C1 segment of cervical spinal cord (tissue), 14 donors: ENCODE measurements at places on chromosomes 6 and 20.

DNA sequence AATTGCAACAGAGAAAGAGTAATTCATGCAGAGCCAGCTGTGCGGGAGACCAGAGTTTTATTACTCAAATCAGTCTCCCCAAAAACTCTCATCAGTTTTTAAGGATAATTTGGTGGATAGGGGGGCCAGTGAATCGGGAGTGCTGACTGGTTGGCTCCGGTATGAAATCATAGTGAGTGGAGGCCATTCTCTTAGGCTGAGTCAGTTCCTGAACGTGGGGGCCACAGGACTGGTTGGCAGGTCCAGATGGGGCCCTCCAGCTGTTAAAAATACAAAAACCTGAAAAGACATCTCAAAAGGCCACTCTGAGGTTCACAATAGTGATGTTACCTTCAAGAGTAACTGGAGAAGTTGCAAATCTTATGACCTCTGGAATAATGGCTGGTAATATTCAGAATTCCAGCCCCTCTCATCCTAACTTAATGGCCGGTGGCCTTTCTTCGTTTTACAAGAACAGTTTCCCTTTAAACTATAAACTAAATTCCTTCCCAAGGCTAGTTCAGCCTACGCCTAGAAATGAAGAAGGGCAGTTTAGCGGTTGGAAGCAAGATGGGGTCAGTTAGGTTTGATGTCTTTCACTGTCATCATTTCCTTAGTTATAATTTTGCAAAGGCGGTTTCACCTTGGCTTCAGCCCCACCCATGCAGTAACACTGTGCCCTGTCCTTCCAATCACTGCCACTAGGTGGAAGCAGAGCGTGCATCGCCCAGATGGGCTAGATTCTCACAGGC lies 6.8 kb upstream of the MICA start:
- peak; percentile 60 for DNase-seq

DNA sequence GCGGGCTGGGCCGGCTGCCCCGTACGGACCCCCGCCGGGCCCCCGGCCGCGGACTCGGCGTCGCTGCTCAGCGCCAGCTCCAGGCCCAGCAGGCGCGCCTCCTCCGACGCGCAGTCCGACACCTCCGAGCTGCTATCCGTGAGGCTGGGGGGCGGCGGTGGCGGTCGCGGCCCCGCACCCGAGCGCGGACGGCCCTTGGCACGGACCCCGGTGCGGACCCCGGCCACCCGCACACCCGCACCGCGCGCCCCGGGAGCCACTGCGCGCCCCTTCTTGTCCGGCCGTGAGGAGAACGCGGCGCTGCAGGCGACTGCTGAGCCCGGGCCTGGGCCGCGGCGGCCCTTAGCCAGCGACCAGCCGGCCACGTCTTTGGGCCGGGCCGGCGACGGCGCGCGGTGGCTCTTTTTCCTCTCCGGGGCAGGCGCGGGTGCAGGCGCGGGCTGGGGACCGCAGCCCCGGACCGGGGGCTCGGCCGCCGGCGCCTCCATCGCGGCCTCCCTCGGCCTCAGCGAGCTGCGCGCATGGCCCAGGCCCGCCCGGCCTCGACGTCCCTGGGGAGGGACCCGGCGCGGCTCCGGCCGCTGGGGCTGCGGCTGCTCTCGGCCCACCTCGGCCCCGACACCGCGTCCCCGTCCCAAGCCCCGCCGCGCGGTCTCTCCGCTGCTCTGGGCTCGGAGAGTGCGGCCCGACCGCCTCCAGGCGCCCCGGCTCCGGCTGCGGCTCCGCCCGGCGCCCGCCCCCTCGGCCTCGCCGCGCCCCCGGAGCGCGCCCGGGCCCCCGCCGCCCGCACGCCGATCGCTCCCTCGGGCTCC lies 12.9 kb upstream of the TLDC2 start:
- no peak for DNase-seq

GRCh38 chr6:37555040-37555781 lies 55.5 kb upstream of the CCDC167 start:
- DNase-seq: no peak

DNA sequence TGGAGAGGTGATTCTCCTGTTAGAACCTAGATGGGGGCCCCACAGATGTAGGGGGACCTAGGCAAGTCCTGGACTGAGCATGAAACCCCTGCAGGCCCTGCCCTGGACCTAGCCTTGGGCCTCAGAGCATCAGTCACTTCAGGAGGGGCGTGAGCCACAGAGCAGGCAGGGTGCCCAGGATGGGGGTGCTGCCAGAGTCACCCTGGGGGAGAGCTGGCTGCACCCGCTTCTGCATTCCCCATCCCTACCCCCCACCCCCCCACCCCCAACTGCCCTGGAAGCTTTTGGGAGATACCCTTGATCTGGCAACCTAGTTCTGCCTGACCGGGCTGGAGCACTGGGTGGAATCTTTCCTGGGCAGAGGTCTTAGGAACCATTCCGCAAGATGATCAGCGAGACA lies 125.6 kb downstream of the GRM4 start:
- DNase-seq: no peak

DNA sequence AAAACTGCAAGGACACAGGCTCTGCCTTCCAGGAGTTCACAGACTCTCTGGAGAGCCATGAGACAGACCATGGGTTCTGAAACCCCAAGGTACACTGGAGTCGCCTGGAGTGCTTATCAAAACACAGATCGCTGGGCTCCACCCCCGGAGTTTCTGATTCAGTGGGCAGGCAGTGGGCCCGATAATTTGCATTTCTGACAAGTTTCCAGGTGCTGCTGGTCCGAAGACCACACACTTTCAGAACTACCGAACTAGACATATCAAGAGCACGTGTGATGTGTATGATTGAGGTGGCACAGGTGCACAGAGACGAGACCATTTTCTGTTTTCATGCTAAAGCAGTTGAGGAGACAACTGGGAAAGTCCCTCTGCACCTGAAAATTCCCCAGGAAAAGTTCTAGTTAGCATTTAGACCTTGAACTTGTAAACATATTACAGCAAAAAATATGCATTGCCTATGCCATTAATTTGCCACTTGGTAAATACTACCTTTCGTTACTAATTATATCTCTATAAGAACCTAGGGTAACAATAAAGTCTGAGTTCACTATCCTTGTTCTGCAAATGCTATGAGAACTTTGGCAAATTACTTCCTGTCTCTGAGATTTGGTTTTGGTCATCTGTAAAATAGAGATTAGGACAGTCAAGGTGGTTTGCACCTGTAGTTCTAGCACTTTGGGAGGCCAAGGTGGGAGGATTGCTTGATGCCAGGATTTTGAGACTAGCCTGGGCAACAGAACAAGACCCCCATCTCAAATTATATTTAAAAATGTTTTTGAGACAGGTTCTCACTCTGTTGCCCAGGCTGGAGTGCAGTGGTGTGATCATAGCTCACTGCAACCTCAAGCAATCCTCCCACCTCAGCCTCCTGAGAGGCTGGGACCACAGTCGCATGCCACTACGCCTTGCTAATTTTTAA lies 14.3 kb upstream of the PIM1 start:
- DNase-seq: no peak

DNA sequence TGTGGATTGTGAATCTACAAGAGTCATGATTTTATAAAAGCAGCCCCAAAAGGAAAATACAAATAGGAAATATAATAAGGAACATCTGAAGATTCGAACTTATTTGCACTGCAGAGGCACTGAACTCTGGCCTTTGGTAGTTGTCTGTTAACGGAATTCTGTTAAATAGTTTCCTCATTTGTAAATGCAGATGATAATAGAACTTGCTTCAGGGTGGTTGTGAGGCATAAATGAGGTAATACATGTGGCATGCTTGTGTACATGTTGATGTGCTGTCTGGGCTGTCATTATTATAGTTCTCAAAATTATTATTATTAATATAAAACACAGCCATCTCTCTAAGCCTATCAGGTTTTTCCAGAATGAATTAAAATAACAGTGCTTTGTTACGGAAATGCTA lies 302.0 kb downstream of the NRN1 start:
- no peak for DNase-seq

- no peak for DNase-seq
These were observed 4.6 kb upstream of the GUCA1B start for GRCh38 chr6:42199106-42199981.

GRCh38 chr20:25047766-25048165 lies 10.2 kb downstream of the ACSS1 start:
- DNase-seq: no peak

DNA sequence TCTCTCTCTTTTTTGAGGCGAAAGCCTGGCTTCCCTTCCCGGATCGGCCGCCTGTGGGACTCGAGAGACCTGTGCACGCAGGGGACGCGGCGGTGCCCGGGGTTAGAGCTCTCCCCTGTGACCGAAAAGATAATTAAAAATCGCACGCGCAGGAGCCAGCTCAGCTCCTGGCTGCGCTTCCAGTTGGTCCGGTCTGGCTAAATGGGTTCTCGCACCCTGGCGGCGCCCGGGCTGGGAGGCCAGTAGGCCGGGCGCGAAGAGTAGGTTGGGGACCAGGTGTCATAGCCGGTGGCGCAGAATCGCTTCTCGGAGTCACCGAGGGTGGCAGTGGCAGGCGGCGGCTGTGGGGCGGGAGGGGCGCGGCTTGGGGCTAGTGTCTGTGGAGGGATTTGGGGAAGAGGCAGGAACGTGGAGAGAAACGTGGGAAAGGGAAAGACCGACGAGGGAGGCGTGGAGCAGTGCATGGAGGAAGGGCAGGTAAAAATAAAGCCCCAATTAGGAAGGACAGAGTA lies 41.9 kb upstream of the SUPT3H start:
- no peak for DNase-seq

GRCh38 chr20:15476186-15476585 lies 1097.1 kb downstream of the KIF16B start:
- DNase-seq: no peak

DNA sequence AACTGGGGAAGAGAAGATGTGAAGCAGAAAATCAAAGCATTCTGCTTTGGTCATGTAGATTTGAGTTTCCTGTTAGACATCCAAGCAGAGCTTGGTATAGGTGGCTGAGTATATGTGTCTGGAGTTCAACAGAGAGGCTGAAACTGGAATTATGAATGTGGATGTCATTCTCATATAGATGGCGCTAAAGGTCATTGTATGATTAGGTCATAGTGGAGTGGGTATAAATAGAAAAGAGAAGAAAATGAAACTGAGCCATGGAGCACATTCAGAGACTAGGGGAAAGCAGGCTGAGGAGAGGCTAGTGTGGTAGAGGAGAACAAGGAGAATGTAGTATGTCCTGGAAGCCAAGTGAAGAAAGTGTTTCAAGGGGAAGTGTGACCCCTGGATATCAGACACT lies 295.6 kb upstream of the PLN start:
- DNase-seq: no peak

DNA sequence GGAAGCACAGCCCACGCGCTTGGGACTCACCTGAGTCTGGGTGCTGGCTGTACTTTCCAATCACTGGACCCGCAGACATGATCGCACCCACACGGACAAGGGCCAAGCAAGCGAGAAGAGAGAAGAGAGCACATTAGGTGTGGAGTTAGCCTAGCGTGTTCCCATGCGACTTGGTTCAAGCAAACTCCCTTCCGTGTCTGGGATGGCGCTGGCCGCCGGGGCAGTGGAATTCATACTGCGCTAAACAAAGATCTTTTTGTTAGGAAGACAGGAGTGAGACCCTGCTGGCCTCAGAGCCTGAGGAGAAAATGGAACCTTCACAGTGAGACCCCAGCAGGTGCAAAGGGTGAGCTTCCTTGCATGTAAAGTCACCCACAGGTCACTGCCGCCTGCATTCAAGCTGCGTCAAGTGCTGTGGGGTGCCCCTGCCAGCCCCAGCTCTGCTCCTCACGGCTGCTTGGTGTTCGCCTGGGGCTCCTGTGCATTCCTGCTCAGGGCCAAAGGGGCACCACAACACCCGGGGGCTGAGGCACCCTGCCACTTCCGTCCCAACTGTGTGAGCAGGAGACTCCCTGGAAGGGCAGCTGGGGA lies 26.4 kb downstream of the PSMG4 start:
- DNase-seq: no peak

GRCh38 chr6:46276576-46277142 lies 105.9 kb upstream of the ENPP5 start:
- DNase-seq: no peak

DNA sequence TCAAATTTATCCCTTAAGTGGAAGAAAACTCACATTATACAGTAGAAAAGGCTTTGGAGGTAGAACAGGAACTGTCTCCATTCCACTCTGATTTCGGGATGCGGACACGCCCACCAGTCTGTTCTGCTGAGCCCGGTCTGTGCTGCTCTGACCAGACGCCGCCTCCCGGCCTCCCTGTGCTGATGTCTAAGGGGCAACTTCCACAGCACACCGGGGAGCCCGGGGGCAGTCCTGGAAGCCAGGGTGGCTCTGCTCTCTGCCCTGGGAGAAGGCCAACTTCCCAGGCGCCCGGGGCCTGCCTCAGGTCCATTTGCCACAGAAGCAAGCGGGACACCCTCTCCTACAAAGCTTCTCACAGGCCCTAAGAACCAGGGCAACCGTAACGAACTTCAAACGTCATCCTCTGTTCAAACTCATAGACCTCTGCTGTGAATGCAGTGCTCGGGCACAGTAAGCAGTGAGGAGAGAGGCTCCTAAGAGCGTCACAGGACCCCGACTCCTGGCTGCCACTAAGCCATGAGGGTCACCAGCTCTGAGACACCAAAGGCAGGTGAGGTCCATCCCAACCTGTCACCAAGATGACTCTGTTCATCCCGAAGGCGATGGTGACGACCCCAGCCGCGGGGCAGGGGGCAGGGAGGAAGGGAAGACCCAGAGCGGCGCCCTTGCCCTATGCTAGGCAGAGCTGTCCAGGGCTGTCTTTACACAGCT lies 5.6 kb downstream of the TAF4 start:
- DNase-seq: no peak

GRCh38 chr20:36519012-36519719 lies 22.2 kb upstream of the MYL9 start:
- DNase-seq: no peak

GRCh38 chr6:154252678-154253077 lies 103.9 kb downstream of the IPCEF1 start:
- no peak for DNase-seq
